ENCODE measurements at places on chromosomes 13 and 19.

- DNase-seq = no peak
These were observed 255.3 kb downstream of the TEX29 start for GRCh38 chr13:111575719-111576118.

- no peak for DNase-seq
These were observed 51.3 kb downstream of the ZNF536 start for GRCh38 chr19:30423481-30423880.

GRCh38 chr13:94162289-94162688 is 317.2 kb downstream of the DCT start:
- no peak for DNase-seq

- DNase-seq = no peak
These were observed 44.5 kb upstream of the KCTD15 start for GRCh38 chr19:33752018-33752800.

GRCh38 chr19:18989316-18989715 is 44.0 kb downstream of the SUGP2 start:
- DNase-seq = no peak

GRCh38 chr13:22108979-22109378 is 438.1 kb downstream of the FGF9 start:
- no peak for DNase-seq

GRCh38 chr13:21670883-21671619 is at the start of gene FGF9:
TSS of gene FGF9 (plus strand) at chr13:21671073. CDS start at chr13:21671913, 840 bp downstream.
- peak; percentile 49 for DNase-seq

DNA sequence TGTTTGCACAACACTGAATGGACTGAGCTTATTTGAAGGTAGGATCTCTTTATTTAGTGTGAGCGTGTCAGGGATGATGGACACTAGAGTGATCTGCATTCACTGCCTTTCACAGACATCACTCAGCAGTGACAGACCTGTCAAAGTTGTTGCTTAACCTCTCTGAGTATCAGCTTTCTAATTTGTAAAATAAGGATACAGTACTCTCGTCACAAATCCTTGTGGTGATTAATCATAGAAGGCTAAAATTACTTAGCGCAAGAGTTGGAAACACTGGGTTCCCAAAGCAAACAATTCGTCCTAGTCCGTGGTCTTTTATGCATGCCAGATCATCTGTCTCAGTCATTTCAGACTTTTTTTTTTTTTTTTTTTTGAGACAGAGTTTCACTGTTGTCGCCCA is 16.6 kb downstream of the CARD8 start:
- no peak for DNase-seq

- DNase-seq = no peak
These were observed at the start of gene NRTN for GRCh38 chr19:5804516-5805461. TSS of gene NRTN (plus strand) at chr19:5805067. CDS start at chr19:5824166, 19,099 bp downstream.

DNA sequence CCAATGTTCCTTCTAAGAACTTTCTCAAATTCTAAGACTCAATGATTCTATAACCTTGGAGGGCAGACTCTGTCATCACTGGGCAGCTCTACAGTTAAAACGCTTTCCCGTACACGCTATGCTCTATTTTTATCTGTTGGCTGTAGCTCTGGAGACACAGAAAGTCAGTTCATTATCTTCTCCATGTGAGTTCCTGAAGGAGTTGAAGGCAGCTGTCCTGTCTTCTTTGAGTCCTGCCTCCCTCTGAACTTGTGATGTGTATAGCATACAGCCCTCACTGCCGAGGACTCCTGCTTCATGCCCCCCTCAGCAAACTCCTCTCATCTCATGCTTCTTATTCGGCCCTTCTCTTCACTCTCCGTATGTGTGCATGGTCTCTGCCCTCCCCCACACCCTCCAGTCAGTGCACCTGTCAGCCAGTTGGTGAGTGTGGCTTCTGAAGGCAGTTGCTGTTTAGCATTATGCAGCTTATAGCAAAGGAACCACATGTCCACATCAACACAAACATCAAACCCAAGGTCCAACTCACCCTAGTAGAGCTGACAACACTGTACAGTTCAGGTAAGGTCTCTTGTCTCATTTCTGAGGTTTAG is 504.9 kb downstream of the DIAPH3 start:
- no peak for DNase-seq

- DNase-seq = no peak
These were observed 24.6 kb downstream of the BICRA start for GRCh38 chr19:47633517-47633916.
